ENCODE measurements at places on chromosomes 2 and 18. TPM values are rescaled to one million over a fixed set of nuclear protein-coding genes. Genes with fewer than 3 reads are reported as not detected.

DNA sequence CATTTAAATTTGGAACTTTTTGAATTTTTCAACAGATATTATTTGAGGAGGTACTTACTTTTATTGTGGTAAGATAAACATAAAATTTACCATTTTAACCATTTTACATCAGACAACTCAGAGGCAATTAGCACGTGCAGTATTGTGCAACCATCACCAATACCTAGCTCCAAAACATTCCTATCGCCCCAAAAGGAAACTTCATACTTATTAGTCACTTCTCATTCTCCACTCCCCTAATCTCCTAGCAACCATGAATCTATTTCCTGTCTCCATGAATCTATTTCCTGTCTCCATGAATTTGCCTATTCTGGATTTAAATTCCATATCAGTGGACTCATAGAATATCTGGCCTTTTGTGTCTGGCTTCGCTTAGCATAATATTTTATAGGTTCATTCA is 69.9 kb upstream of the FAM136A start:
- H3K27me3 ChIP-seq, result no peaks in the 10 kb centered on the region
- H3K4me1 ChIP-seq, result no peaks in the 10 kb centered on the region
- no peaks in the 10 kb centered on the region for H3K36me3 ChIP-seq

DNA sequence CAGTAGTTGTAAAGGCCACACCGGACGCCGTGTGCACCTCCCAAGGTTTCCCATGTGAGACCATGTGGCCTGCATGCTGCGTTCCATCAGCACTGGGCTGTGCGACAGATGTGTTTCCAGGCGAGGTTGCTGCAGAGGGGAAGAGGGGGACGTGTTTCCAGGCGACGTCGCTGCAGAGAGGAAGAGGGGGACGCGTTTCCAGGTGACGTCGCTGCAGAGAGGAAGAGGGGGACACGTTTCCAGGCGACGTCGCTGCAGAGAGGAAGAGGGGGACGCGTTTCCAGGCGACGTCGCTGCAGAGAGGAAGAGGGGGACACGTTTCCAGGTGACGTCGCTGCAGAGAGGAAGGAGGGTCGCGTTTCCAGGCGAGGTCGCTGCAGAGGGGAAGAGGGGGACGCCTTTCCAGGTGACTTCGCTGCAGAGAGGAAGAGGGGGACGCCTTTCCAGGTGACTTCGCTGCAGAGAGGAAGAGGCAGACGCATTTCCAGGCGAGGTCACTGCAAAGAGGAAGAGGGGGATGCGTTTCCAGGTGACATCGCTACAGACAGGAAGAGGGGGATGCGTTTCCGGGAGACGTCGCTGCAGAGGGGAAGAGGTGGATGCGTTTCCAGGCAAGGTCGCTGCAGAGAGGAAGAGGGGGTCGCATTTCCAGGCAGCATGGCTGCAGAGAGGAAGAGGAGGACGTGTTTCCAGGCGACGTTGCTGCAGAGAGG is 24.5 kb downstream of the NFATC1 start:
- H3K4me1 ChIP-seq, result peaks cover 38% of the 10 kb centered on the region
- H3K4me3 ChIP-seq, result no peak overlapping the region
- no peaks in the 10 kb centered on the region for H3K27me3 ChIP-seq
- peaks cover 11% of the 10 kb centered on the region for H3K36me3 ChIP-seq
- no peak overlapping the region for H3K27ac ChIP-seq

DNA sequence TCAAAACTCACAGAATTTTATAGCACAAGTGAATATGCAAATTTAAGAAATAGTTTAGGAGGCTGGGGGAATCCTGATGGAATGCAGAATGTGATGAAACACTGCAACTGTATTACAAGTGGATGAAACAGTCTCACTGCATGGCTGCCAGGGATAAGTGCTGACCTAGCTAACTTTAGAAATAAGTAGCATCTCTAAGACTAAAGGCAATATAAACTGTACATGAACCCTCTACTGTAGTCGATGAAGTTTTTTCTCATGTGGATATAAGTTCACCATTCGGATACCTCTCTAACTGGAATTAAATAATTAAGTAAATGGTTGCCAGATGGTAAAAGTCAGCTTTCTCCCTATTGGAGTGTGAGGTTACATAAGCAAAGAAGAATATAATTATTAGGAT is 777.8 kb upstream of the RAB6C start:
- H3K4me1 ChIP-seq, result no peaks in the 10 kb centered on the region
- H3K4me3 ChIP-seq, result no peak overlapping the region
- H3K36me3 ChIP-seq, result no peaks in the 10 kb centered on the region

DNA sequence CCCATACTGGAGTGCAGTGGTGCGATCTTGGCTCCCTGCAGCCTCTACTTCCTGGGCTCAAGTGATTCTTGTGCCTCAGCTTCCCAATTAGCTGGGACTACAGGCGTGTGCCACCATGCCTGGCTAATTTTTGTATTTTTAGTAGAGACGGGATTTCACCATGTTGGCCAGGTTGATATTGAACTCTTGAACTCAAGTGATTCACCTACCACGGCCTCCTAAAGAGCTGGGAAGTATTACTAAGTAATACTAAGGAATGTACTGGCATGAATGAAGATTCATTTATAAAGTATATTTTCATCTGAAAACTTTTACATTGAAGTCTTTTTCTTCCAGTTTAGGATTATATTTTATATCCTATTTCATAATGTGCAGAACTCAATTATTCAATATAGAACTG is 38.1 kb downstream of the NUP35 start:
- no peaks in the 10 kb centered on the region for H3K4me1 ChIP-seq
- DNase-seq, result no peak
- H3K36me3 ChIP-seq, result peaks cover 4% of the 10 kb centered on the region
- H3K4me3 ChIP-seq, result no peak overlapping the region
- no peaks in the 10 kb centered on the region for H3K27me3 ChIP-seq
- H3K27ac ChIP-seq, result no peak overlapping the region

GRCh38 chr18:63686871-63687270 is 15.9 kb upstream of the SERPINB11 start:
- no peak for DNase-seq
- no peak overlapping the region for H3K4me3 ChIP-seq
- H3K27ac ChIP-seq, result no peak overlapping the region
- no peaks in the 10 kb centered on the region for H3K4me1 ChIP-seq

DNA sequence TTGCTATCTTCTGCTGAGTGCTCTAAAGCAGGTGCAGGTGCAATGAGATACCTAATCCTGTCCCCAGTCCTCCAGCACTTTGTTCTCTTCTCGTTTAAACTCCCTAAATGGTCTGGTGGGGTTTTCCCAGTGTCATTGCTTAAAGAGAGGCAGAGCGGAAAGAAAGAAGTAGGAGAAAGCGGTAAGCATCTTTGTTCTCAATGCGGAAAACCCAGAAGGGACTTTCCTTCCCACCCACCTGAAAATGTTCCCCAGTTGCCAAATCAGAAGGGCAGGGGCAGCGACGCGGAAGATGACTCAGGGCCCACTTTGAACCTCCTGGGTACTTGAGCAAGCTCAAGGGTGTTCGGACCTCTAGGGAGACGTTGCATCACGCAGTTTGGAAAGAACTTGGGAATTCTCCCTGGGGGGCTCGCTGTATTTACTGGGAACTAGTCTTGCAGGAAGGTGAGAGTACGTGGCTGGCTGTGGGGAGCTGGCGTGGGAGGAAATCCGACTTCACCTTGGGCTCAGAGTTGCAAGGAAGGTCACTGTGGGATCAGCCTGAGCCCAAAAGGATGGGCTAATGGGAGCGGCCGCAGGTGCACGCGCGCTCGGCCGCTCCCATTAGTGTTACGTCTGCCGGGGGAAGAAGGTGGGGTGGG is 589 bp upstream of the SGPP2 start:
- DNase-seq, result no peak
- peaks cover 18% of the 10 kb centered on the region for H3K4me1 ChIP-seq
- H3K4me3 ChIP-seq, result peak overlapping the region; percentile 48
- peaks cover 17% of the 10 kb centered on the region for H3K27me3 ChIP-seq
- no peaks in the 10 kb centered on the region for H3K36me3 ChIP-seq

The SKOR2 gene
- total RNA-seq, result not detected

DNA sequence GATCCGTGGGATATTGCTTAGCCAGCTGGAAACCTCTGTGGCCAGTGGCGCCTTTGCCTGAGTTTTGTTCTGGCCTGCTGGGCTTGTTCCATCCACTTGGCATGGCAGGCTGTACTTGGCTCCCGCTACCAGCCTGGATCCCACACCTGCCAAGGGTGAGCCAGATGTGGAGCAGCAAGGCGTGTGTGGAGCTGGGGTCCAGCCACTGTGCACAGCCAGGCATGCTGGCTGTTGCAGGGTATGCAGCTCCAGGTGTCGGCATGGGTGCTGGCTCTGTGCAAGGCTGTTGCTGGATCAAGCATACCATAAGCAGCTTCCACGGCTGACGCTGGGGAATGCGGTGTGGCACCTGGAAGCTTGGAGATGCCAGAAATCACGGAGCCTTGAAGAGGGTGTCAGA is 34.5 kb downstream of the PTPN4 start:
- H3K36me3 ChIP-seq, result no peaks in the 10 kb centered on the region
- no peak overlapping the region for H3K27ac ChIP-seq
- H3K4me1 ChIP-seq, result no peaks in the 10 kb centered on the region
- no peaks in the 10 kb centered on the region for H3K27me3 ChIP-seq

DNA sequence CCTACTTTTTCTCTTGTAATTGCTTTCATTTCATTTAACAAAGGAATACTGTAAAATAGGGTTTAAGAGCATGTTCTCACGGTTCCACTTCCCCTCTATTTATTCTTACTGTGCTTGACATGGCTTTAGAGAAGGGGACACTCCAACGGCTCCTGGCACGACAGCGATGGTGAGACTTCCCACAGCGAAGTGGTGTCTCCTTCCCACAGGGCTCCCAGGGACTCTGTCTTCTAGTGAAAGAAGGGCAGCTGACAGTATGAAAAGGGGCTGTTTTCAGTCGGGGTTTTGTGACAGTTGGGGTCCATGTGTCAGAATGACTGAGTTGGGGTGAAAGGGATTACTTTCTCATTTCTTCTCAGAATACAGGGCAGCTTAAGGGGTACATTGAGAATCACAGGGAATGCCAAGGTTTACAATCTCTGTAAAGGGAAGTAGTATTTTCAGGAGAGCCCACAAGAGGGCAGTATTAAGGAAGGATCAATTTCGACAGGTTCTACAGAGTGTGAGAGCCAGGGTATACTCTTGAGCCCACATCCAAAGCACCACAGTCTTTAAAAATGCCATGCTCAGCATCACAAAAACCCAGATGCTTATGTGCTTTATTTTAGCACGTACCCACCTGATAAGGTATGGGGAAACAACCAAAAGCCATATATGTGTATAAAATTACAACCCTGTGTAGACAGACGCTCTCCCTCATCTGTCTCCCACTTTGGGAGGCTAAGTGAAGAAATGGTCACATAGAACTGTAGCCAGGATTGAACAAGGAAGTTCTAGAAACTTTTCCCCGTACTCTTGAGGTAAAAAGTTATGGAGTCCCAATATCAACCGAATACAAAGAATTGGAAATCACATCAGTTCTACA is 31.3 kb upstream of the RAPGEF4 start:
- H3K4me1 ChIP-seq, result no peaks in the 10 kb centered on the region
- H3K4me3 ChIP-seq, result no peak overlapping the region
- no peaks in the 10 kb centered on the region for H3K27me3 ChIP-seq
- H3K27ac ChIP-seq, result no peak overlapping the region
- H3K36me3 ChIP-seq, result no peaks in the 10 kb centered on the region
- DNase-seq, result no peak

DNA sequence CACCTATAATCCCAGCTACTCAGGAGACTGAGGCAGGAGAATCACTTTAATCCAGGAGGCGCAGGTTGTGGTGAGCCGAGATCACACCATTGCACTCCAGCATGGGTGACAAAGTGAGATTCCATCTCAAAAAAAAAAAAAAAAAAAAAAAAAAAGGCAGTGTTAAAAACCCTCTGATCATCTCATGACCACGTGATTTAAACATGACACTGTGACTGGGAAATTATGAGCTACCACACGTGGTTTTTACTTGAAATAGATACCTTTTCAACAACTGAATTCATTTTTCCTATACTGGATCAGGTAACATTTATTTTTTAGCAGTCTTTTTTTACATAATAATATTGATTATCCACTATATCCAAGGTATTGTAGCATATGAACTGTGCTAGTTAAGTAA is 102.7 kb downstream of the PTRHD1 start:
- H3K4me3 ChIP-seq, result no peak overlapping the region
- DNase-seq, result no peak
- H3K27ac ChIP-seq, result no peak overlapping the region
- H3K36me3 ChIP-seq, result peaks cover 44% of the 10 kb centered on the region
- no peaks in the 10 kb centered on the region for H3K4me1 ChIP-seq
- no peaks in the 10 kb centered on the region for H3K27me3 ChIP-seq

DNA sequence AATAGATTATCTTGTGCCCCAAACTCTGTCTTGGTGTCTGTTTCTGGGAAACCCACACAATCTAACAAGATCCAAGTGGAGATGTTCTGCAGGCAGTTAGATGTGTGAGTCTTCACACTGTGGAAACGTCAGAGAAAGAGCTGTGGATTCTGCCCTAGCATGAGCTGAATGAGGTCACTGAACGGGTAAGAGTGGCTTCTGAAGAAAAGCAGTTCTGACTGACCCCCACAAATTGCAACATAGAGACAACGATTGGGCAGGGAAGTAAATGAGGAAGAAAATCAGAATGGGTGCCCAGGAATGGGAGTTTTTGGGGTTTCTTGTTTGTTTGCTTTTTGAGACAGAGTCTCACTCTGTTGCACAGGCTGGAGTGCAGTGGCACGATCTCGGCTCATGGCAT is 12.9 kb upstream of the RPL37A start:
- no peak for DNase-seq
- H3K4me3 ChIP-seq, result no peak overlapping the region
- no peaks in the 10 kb centered on the region for H3K4me1 ChIP-seq
- H3K27me3 ChIP-seq, result no peaks in the 10 kb centered on the region

Measured in sigmoid colon (tissue), 7 donors.